Esophagus muscularis mucosa (tissue), 4 donors: ENCODE measurements at places on chromosomes 7 and 10. TPM values are rescaled to one million over a fixed set of nuclear protein-coding genes. Genes with fewer than 3 reads are reported as not detected.

The CELF2 gene
- total RNA-seq = 108 TPM

The UBN2 gene
- 10.5 TPM for total RNA-seq

The TEX47 gene
- not detected for total RNA-seq

The SPDYE9 gene
- not detected for total RNA-seq

The PIP gene
- total RNA-seq = not detected

DNA sequence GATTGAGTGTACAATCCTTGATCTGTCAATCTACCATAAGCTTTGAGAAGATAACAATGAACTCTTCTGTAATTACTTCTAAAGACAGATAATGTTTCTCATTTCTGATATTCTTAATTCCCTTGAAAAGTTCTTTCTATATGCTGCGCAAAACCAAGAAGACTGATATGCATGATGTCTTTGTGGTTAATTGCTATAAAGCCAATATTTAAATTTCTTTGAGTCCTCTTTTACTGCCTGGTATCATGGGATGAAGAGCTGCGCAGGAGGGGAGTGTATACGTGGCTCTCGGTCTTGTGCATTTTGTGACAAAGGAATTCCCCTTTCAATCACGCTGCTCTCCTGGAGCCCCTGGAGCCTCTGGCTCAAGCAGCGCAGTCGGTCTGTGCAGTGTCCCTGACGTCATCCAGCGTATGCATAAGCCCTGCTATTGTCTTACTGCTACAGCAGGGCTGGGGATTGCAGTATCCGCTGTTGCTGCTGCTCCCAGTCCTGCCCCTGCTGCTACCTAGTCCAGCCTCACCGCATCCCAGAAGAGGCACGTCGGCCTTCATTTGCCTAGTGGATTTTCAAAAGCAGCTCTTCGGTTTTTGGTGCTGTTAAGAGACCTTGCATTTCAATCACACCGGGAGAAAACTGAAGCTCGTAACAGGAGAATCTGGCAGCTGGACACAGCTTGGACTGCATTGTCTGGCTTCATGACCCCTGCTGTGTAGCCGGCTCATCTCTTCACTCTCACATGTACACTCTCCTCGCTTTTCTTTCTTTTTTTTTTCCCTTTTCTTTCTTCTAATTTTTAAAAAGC, 66.7 kb downstream of the ST7 start:
- peak overlapping the region; percentile 47 for H3K4me3 ChIP-seq
- H3K27me3 ChIP-seq = no peaks in the 10 kb centered on the region
- DNase-seq = no peak
- H3K27ac ChIP-seq = peak overlapping the region; percentile 74
- H3K4me1 ChIP-seq = peaks cover 39% of the 10 kb centered on the region

DNA sequence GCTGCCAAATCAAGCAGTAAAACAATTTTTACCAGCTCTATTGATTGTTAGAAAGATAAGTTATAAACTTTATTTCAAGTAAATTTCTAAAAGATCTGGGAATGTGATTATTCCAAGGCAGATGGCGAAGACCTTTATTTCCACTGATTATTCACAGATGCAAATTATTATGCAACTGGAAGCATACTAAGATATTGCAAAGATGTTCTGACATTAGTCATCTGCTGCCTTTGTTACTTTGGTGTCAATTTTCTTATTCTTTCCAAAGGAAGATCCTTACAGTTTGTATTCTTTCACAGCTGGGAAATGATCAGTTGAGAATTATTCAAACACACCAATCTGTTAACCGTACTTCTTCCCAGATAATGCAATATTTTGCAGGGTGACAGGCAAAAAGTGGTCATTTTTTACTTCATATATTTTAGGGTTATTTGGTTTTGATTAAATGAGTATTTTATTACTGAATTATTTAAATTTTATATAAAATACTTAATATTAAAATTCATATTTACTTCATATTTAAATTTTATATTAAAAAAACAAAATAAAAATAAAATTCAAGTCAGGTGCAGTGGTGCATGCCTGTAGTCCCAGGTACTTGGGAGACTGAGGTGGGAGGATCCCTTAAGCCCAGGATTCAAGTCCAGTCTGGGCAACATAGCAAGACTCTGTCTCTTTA, 171.3 kb downstream of the FZD1 start:
- no peak for DNase-seq
- no peaks in the 10 kb centered on the region for H3K4me1 ChIP-seq
- no peaks in the 10 kb centered on the region for H3K36me3 ChIP-seq

DNA sequence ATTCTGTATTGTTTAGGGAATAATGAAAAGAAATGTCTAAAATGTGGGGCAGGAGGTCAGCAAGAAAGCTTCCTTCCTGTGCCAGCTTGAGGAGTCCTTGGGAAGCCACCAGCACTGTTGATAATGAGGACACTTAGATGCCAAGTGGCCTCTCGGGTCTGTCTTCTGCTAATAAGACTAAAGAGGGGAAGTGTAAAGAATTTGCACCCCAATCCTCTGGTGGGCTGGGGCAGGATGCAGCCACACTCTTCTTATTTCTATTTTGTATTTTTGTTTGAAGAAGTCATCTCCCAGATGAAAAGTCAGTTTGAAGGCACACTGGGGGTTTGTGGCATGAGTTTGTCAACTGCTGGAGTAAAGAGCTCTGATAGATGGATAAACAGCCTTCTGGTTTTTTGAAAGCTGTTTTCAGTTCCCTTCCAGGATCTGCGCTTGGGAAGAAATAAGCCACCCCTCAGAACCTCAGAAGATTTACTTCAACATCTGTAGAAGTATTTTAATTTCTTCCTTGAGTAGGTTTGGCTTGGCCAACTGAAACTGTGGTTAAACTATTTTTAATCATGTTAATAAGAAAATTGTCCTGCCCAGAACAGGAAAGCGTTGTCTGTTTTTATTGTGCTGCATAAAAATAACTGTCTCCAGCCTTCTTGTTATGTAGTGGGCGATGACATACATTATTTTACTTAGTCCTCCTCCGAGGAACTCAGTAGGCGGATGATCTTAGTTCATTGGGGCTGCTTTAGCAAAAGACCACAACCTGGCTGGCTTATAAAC, 128.8 kb upstream of the GPR26 start:
- no peaks in the 10 kb centered on the region for H3K4me1 ChIP-seq
- peak; percentile 66 for DNase-seq
- no peaks in the 10 kb centered on the region for H3K36me3 ChIP-seq
- no peak overlapping the region for H3K27ac ChIP-seq

DNA sequence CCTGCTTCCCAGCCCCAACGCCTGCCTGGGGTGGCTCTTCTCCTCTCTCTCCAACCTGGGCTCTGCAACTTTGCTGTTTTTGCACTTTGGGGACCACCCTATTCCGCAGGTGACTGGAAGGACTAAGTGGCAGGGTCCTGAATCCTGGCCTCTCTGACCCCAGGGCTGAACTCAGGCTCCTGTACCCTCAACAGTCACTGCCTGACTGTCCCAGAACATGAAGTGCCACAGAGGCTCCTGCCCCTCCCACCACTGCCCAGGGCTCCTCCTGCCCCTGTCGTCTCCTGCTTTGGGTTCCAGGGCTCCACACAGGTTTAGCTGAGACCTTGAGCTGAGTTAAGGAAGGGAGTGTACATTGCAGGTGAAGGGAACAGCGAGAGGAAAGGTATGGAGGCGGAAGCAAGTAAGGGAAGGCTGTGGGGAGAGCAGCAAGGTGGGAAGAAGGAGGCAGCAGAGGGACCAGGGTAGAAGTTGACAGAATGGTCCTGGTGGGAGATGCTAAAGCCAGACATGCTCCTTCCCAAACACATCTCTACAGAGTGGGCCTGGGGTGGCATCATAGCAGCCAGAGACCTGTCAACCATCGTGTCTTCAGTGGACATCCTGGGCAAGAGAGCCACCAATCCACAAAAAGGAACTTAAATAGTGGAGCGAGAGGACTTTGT, 5.7 kb upstream of the GRID1 start:
- DNase-seq = no peak
- peaks cover 14% of the 10 kb centered on the region for H3K4me1 ChIP-seq
- no peak overlapping the region for H3K27ac ChIP-seq
- H3K4me3 ChIP-seq = no peak overlapping the region
- no peaks in the 10 kb centered on the region for H3K36me3 ChIP-seq

DNA sequence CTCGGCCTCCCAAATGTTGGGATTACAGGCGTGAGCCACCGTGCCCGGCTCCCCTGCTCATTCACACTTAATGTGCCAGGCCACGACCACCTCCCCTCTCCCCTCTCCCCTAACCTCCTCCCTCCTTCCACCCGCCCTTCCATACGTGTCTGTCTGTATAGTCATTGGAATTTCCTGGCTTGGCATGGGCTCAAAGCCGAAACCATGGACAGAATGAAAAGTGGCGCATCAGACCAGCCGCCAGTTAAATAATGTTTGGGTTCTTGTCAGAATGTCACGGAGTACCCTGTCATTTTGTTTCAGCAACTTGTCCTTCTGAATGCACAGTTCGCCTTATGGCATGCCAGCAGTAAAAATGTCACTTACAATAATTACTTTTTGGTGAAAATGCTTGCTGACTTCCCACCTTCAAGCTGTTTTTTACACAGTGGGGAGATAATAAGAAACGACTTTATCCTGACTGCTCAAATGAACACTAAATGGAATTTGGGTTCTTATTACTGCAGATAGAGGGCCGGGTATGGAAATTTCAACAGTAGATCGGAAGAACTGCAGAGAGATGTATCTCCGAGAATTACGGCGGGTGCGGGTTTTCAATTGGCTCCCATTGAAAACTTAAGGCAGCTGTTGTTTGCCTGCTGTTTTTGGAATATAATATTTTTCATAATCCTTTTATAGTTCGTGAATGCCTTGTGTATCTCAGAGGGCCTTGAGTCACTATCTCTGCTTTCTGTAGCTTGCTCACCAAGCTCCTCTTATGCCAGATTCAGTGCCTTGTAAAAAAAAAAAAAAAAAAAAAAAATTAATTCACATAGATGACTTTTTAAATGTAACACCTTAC, 65.5 kb upstream of the SH2B2 start:
- peaks cover 4% of the 10 kb centered on the region for H3K36me3 ChIP-seq
- no peak overlapping the region for H3K4me3 ChIP-seq
- no peak overlapping the region for H3K27ac ChIP-seq
- H3K4me1 ChIP-seq = no peaks in the 10 kb centered on the region
- DNase-seq = no peak

- peaks cover 41% of the 10 kb centered on the region for H3K4me1 ChIP-seq
- no peaks in the 10 kb centered on the region for H3K27me3 ChIP-seq
- no peak overlapping the region for H3K4me3 ChIP-seq
Measured at GRCh38 chr7:44438816-44439215, 51.6 kb downstream of the NUDCD3 start.

GRCh38 chr10:6074489-6075301, 12.5 kb upstream of the IL2RA start:
- H3K27me3 ChIP-seq = no peaks in the 10 kb centered on the region
- no peak for DNase-seq
- H3K4me3 ChIP-seq = no peak overlapping the region
- H3K27ac ChIP-seq = no peak overlapping the region
